ENCODE measurements at places on chromosomes 11 and 22.

DNA sequence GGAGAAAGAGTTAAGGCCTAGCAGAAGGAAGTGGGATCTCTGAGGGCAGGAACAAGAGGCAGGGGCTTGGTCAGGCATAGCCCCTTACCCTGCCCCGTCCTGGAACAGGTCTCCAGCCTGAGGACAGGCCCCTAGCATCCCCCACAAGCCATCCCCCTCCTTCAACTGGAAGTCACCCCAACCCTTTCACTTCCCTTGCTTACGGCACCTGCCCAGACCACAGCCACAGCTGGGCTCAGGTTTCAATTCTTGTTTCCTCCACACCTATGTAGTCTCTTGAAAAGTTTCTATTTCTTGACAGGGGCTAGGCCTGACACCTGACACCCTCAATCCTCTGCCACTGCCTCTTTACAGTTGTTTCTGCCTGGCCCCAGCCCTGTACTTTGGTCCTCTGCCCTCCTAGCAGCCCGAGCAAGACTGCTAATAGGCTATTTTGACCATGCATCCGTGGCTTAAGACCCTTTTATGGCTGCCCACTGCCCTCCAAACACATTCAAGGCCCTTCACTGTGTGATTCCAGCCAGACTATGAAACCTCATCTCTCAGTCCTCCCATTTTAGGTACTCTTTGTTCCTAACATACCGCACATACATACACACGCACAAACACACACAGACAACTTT is 10.9 kb upstream of the FCHSD2 start:
- no peak for DNase-seq

DNA sequence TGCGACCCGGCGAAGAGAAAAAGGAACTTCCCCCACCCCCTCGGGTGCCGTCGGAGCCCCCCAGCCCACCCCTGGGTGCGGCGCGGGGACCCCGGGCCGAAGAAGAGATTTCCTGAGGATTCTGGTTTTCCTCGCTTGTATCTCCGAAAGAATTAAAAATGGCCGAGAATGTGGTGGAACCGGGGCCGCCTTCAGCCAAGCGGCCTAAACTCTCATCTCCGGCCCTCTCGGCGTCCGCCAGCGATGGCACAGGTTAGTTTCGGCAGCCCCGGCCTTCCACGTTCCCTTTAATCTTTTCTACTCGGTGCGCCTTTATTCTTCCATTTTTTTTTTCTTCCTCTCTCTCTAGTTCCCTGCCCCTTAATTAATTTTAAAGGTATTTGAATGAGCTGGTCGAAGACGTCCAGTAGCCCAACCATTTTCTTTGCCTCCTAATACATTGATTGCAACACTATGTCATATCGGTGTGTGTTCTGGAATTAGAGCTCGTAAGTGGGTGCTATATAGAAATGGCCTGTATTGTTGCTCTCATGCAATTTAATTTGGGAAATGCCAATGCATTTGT is 537 bp downstream of the EP300 start:
- DNase-seq: no peak

DNA sequence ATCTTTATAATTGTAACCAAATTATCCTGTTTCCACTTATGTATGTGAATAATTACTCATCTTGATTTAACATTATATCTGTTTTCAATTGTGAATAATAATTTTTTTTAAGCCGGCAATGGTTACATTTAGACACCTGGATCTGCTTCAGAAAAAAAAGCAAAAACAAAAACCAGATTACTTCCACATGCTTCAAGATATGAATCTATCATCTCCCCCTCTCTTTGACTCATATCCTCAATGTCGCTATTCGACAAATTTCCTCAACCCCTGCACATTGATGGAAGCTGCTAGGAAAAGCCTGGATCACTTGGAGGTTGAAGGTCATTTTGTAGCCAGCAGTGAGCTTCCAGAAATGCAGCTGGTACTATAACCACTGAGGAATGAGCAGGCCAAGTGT is 42.7 kb downstream of the SLC1A2 start:
- DNase-seq: no peak

GRCh38 chr11:63511048-63511748 is 5.3 kb downstream of the LGALS12 start:
- no peak for DNase-seq

DNA sequence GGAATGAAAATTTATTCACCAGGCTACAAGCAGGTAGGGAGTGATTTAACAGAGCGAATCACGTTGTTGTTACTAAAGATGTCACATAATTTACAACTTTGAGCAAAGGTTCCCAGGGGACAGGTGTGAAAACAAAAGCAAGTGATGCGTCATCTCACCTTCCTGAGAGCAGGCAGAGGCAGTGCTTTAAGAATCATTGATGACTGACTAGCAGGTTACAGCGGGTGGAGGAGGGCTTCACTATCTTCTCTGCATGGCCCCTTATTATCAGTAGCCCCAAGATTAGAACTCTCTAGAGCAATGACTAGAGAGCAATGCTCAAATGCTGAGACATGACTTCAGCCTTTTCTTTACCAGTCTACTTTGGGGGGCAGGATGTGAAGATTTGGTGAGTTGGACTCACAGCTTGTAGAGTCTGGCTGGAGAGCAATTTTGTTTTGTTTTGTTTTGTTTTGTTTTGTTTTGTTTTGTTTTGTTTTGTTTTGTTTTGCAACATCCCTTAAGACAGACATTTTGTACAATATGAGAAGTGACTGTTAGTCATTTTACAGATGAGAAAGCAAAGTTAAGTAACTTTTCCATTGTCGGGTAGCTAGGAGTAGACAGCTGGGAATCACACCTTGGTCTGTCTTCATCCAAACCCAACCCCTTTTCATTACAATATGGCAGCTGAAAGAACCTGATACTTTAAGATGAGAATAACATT is 84.8 kb downstream of the SLC1A2 start:
- no peak for DNase-seq

GRCh38 chr11:118896472-118896913 is 12.8 kb downstream of the CXCR5 start:
- no peak for DNase-seq

DNA sequence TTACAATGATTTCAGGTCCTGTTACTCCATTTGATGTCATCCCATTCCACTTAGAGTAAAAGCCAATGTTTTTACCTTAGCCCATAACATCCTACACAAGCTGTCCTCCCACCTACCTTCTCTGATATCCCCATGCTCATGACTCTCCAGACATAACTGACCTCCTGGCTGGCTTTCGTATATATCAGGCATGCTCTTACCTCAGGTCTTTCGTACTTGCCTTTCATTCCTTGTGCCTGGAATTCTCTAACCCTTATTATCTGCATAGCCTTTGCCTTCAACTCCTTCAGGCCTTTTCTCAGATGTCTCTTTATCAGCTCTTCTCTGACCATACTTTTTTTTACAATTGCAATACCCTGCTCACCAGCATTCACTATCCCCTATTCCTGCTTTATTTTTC is 10.3 kb upstream of the CYB5R2 start:
- DNase-seq: no peak

- peak; percentile 16 for DNase-seq
These were observed 87.6 kb upstream of the FSHB start for GRCh38 chr11:30143098-30143705.

DNA sequence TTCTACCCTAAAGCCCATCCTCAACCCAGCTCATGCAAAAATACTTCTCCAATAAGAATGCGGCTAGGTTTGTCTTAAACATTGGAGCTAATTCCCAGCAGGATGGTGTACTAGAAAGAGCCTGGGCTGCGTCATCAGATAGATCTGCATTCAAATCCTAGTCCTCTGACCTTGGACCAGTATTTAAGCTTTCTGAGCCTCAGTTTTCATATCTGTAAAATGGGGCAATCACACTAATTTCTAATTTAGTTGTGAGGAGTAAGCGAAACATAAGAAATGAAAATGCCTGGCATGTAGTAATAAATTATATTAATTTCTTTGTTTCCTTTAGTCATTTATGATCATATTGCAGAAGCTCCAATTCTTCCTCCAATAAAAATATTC is 32.2 kb upstream of the ACCSL start:
- no peak for DNase-seq

DNA sequence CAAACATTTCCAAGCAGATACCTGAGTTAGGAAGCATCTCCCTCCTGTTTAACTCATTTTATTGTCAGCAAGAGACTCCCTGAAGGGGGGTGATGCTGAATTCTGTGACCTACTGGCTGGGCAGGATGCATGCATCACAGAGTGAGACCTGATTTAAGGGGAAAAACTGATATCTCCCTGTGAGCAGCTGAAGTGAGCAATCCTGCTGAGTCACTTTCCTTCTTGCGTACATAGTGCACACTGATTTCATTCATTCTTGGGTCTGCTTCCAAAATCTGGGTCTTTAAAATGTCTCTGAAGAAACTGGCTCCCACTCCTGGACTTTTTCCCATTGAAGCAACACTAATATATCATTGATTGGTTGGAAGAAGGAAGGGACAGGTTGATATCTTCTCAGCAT is 23.3 kb downstream of the P4HA3 start:
- no peak for DNase-seq

DNA sequence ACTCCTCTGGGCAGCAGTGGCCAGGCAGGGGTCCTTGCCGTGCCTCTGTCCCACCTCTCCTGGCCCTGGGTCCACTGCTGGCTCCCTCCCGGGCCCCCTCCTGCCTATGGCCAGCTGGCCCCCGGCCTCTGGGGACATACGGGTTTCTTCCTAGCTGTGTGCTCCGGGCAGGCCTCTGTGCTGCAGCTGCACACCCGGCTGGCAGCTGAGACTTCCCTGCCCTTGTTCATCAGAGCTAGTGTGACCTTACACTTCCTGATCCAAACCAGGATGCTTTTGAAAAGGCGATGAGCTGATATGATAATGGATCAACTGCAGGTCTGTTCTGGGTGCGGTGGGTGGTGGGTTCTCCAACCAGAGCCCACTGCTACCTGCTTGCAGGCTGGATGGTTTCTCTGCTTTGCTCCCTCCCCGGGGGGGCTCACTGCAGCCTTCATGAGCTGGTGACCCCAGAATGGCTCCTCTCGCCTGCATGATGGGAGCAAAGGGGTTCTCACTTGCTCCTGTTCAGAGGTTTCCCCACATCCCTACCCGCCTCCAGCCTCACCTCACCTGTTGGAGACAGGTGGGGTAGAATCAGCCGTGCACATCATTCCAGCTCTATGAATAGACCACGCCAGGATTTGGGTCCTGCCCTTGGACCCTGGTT is 13.3 kb downstream of the B3GAT1 start:
- no peak for DNase-seq

- no peak for DNase-seq
These were observed 40.3 kb upstream of the GRAMD4 start for GRCh38 chr22:46579751-46580449.

GRCh38 chr11:105854269-105854668 is 167.8 kb downstream of the MSANTD4 start:
- no peak for DNase-seq

- no peak for DNase-seq
These were observed 57.5 kb upstream of the SLC22A12 start for GRCh38 chr11:64533501-64533900.

DNA sequence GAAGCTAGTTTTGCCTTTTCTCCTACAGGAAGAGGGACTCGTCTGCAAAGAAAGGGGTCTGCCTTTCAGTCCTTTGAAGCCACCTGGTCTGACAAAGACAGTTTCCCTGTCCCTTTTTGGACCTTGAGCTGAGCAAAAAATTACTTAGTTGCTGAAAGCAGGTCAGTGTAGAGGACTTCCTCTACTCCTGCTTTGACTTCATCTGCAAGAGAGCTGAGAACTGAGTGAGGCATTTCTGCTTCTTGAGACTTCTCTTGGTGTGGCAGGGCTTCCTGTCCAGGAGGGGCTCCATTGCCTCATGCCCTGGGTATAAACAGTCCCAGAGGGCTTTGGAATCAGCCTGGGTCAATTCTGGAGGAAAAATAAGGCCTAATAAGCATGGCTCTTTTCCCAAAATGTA is 73.1 kb downstream of the ZNRF3 start:
- no peak for DNase-seq

- no peak for DNase-seq
These were observed 264.2 kb downstream of the GRM5 start for GRCh38 chr11:88801484-88802123.

GRCh38 chr22:39984746-39985145 is 10.0 kb upstream of the FAM83F start:
- no peak for DNase-seq

DNA sequence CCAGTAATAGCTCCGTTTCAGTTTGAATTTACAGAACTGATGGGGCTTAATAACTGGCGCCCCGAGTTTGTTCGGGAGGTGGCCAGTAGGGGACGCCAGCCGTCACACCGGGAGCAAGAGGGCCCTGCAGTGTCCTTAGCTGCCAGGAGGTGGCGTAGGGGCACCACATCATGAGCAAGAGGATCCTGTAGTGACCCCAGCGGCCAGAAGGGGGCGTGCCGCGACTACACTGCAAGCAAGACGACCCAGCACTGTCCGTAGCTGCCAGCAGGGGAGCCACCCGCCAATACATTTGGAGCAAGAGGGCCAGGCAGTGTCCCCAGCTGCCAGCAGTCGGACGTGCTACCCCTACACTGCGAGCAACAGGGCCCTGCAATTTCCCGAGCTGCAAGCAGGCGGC is 663.7 kb upstream of the B3GAT1 start:
- peak; percentile 71 for DNase-seq

GRCh38 chr22:25100948-25101347 is 98.7 kb upstream of the CRYBB3 start:
- DNase-seq: no peak

GRCh38 chr11:78100676-78101472 is 21.2 kb upstream of the NDUFC2 start:
- DNase-seq: no peak

- no peak for DNase-seq
These were observed 67.6 kb upstream of the MTMR2 start for GRCh38 chr11:95991545-95991944.

DNA sequence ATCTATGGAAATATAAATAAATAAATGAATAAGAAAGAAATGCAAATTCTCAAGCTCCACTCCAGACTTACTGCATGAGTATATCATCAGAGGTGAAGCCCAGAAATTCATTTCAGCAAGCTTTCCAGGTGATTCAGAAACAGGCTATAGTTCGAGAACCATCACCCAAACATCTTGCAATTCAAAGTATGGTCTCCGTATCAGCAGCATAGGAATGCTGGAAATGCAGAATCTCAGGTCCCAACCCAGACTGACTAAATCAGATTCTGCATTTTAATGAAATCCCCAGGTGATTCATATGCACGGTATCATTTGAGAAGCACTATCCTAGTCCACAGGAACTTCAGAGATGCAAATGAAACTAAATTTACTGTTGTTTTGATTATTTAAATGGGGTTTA is 95.3 kb downstream of the SERGEF start:
- no peak for DNase-seq

GRCh38 chr11:128705124-128705920 is 11.4 kb downstream of the FLI1 start:
- DNase-seq: no peak

- no peak for DNase-seq
These were observed 3.8 kb upstream of the RNF141 start for GRCh38 chr11:10544491-10545465.

DNA sequence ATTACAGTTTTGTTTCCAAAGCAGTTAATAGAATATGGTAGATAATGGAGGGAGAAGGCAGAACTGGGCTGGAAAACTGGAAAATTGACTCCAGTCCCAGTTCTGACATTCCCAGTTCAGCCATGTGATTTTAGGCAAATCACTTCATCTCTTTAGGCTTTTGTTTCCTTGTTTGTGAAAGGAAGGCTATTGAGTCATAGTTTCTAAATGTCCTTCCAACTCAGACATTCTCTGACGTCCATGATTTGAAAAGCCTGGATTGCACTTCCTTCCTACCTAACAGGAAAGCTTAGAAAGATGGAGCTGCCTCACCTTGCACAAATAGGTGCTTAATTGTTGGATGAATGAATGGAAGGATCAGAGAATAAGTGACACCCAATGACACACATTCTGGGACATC is 19.8 kb upstream of the GALNT18 start:
- no peak for DNase-seq
